ENCODE measurements at places on chromosomes 13 and 19.

- DNase-seq: no peak
Measured at GRCh38 chr13:75489502-75490263, 7.7 kb upstream of the TBC1D4 start.

DNA sequence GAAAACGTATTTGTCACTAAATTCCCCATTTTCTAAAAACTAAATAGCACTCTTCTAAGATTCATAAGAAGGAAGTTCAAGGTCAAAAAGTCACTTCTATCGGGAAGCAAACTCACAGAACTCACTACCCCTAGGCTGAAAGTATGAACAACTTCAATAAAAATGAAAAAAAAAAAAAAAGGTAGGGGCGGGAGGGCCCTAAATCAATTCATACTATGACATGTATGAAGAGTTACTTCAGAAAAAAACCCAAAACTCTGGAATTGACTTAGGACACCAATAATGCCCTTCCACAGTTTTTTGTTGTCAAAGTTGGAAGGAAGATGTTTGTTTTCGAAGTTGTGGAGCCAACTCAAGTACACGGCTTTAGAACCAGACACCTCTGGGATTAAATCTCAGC lies 1.1 kb downstream of the SUCLA2 start:
- DNase-seq: no peak

GRCh38 chr19:48982280-48982679 lies 10.8 kb downstream of the GYS1 start:
- no peak for DNase-seq

DNA sequence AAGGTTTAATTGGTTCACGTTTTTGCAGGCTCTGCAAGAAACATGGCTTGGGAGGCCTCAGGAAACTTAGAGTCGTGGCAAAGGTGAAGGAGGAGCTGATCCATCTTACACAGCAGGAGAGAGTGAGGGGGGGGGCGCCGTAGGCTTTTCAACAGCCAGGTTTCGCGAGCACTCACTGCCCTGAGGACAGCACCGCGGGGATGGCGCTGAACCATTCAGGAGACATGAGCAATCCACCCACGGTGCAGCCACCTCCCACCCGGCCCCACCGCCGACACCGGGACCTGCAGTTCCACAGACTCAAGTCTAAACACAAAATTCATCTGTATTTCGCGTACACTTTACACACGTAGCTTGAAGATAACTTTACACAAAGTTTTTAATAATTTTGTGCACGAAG lies 73.6 kb downstream of the KDM4B start:
- DNase-seq: no peak

DNA sequence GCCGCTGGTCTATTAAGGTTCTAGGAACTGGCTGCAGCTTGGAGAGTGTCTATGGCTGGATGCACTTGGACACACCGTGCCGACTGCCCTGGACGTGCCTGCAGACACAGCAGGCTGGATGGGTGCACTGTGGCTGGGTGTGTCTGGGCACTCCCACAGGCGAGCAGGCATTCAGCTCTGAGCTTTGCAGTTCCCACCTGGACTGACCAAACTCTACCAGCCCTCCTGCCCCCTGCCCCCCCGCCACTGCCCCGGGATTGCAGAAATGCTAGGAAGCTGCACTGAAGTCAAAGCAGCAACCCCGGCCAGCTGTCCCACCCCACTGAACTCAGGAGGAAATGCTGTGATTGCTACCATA lies 7.0 kb upstream of the LRP3 start:
- no peak for DNase-seq

- DNase-seq: peak; percentile 87
Measured at GRCh38 chr19:11964858-11965645, at the start of gene ZNF763. Gene ZNF763 (plus strand): TSS chr19:11965040. CDS start chr19:11965209, 169 bp downstream.
